Smooth muscle cell of the umbilical artery (primary cell): ENCODE measurements at places on chromosomes 3 and 15. TPM values are rescaled to one million over a fixed set of nuclear protein-coding genes. Genes with fewer than 3 reads are reported as not detected.

The KCNMB3 gene
- 1.3 and 1.5 TPM in 2 replicates for total RNA-seq

The CLRN1 gene
- total RNA-seq, result not detected in 2 replicates

The LYZL4 gene
- total RNA-seq, result not detected in 2 replicates

The SEMA6D gene
- total RNA-seq, result 0.46 and 3.0 TPM in 2 replicates

The PXYLP1 gene
- 5.9 and 10.2 TPM in 2 replicates for total RNA-seq

The AGBL1 gene
- total RNA-seq, result not detected in 2 replicates
